ENCODE measurements at places on chromosomes 11 and 22.

- no peak for DNase-seq
Observed at GRCh38 chr22:27223317-27224177, 566.2 kb downstream of the MIAT start.

DNA sequence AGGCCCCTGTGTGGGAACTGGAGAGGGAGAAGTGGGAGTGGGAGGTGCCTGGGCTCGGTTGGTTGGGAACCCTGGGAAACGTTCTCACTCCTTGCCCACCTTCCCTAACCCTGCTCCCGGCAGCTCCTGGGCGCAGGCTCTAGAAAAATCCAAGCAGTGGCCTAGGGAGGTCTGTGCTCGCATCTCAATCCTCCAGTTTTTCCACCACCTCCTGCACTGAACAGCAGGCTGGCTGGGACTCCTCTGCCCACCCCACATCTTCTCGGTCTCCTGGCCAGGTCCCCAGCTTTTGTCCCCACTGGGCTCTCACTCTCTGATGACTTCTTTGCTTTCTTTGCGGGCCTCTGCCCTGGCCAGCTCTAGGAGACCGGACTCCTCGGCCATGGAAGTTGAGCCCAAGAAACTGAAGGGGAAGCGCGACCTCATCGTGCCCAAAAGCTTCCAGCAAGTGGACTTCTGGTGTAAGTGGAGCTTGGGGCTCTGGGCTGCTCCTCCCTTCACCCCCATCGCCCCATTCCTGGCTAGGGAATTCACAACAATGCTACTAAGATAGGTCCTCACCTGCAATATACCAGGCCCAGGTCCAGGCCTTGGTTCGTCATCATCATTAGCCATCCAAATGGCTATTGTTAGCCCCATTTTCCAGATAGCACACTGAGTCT lies 35.6 kb downstream of the PRDM11 start:
- DNase-seq, result no peak

DNA sequence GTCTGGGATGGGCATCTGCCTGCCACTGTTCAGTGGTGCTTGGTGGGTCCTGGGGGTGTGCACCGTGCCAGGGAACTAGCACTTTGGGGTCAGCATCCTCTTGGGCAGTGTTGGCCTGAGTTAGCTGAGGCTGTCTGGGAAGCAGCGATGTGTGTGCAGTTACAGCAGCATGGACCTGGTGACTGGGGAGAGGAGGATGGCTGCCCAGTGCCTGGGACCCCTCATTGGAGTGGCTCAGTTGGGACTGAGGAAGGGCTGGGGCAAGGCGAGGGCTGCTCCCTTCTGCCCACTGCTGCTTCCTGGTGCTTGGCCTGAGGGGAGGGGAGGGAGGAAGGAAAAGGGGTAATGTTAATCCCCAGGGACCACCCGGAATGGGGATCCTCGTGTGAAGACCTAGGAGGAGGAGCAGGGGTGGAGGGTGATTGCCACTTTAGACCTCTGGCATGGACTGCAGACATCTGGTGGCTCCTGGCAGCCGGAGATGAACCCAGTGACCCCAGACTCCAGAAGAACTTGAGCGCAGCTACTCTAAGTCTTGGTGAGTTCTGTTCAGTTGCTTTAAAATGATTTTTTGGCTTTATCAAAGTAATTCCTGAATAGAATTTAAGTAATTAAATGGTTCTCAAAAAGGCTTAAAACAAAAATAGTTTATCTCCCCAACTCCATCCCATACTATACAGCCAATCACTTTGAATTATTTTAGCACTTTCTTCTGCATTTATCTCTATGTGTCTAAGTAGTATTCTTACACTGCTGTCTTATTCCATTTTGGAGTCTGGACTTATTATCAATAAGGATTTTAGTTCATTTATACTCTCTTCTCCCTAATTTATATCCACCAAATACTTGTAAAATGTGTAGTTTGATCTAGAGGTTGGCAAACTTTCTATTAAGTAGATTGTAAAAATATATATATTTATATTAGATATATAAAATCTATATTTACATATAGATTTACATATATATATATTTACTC lies 15.4 kb upstream of the TMEM191C start:
- no peak for DNase-seq

DNA sequence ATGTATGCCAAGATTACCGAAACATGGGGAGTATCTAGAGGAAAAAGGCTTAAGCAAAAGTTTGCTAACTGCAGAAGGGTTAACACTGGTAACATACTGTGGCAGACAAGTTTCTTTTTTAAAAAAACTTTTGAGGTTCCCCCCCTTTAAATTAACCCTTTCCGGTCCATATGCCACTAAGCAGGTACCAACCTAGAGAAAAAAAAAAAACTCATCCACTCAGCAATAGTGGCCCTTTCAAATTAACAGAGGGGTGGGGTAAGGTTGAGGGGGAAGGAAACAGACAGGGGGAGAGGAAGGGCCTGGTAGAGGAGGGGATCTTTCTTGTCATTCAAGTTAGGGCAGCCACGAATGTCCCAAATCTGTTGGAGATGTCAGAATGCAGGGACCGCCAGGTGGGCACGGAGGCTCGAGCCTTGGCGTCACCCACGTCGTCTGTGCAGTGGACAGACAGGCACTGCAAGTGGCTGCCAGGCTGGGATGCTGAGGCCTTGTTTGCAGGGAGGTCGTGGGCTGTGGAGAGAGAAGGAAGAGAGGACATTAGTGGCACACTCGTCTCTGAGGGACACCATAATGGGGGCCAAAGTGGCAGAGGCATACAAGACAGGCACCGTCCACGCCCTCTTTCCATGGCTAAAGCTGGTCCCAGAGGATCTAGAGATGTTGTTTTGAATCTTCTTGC lies 50.8 kb downstream of the MN1 start:
- DNase-seq, result no peak

GRCh38 chr11:109378034-109378433 lies 44.0 kb upstream of the C11orf87 start:
- no peak for DNase-seq

DNA sequence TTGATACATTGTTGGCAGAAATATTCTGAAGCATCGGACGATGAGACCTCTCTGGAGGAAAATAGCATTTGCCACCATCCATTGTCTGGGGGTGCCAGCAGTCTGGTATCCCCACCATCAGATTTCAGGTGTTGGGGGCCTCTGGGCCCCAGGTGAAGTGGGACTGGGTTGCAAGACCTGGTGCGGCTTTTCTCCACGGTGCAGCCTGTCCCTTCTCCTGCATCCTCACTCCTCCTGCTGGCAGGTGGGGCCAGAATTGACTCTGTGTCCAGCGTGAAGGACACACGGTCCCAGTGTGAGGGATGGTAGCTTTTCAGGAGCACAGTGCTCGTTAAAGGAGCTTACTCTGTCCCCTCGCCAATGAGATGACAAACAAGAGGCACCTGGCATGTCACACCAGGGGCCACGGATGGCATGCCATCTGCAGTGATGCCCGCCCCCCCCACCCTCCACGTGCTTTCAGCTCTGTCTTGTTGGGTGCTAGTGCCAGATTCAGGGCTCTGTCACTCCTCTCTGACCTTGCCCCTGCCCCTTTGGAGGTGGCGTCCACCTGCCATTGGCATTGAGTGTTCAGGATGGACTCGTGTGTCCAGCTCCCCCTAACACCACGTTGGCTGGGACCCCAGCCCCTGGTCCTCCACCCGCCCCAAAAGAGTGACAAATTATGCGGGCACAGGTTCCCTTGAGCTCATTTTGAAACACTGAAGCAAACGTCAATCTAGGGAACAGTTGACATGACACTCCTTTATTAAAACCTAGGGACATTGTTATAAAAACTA lies 62.4 kb downstream of the PARVG start:
- DNase-seq, result no peak

DNA sequence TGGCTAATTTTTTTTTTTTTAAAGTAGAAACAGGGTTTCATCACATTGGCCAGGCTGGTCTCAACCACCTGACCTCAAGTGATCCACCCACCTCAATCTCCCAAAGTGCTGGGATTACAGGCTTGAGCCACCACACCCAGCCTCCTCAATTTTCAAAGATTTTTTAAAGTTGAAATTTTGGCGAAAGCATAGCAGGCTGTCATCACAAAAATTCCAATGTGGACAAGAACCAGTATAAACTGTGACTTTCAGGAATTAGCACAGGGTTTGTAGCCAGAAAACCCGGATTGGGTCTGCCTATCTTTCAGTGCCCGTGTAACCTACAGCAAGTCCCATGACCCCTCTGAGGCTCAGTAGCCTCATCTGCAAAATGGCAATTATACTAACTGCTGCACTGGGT lies 80.2 kb downstream of the SGSM3 start:
- no peak for DNase-seq

DNA sequence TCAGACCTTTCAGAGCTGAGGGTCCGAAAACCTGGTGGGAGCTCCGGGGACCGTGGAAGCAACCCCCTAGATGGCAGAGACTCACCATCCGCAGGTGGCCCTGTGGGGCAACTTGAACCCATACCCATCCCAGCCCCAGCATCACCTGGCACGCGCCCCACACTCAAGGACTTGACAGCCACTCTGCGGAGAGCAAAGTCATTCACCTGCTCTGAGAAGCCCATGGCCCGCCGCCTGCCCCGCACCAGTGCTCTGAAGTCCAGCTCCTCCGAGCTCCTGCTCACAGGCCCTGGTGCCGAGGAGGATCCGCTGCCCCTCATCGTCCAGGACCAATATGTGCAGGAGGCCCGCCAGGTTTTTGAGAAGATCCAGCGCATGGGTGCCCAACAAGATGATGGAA lies 2.0 kb downstream of the ARHGEF17 start:
- DNase-seq, result no peak

- no peak for DNase-seq
Observed at GRCh38 chr11:77359481-77359880, 58.0 kb upstream of the GDPD4 start.

- DNase-seq, result no peak
Observed at GRCh38 chr22:36816636-36817524, at the start of gene PVALB. PVALB (minus strand) TSS chr22:36817035; CDS start chr22:36817005, 30 bp downstream.

GRCh38 chr22:43404673-43405385 lies 7.0 kb upstream of the MPPED1 start:
- no peak for DNase-seq

GRCh38 chr11:61392981-61393595 lies 701 bp downstream of the TMEM216 start:
- no peak for DNase-seq

GRCh38 chr22:31509061-31509762 lies 12.9 kb downstream of the SFI1 start:
- no peak for DNase-seq

DNA sequence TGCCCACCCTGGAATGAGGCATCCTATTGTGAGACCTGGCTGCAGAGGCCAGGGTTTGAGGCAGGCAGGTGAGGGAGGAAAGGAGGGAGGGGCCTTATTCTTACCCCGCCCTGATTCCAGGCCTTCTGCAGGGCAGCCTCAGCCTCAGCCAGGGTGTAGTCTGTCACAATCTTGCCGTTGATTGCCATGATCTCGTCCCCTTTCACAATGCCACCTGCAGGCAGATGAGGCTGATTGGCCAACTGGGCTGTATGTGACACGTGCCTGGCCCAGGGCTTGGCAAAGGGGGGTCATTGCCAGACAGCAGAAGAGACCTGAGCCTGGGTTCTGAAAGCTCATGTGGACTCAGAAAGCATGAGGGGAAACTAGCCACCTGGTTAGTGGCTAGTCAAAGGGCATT lies 21.4 kb upstream of the ABCC8 start:
- no peak for DNase-seq

DNA sequence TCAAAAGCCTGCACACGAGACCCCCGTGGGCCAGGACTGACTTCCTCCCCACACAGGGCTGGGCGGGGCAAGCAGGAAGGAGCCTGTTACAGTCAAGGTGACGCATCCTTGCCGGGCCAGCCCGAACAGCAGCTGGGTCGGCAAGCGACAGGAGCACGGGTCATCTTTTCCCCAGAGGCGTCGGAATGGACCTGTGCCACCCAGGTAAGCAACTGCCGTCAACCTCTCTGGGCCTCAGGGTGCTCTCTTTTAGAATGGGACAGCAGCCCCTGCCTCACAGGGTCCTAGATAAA lies at the start of gene CYTH4:
Gene CYTH4 (plus strand): TSS at position 124 of the 293 bp plus-strand sequence. CDS start 62 bp downstream, at position 186.
- DNase-seq, result no peak
